CD4-positive, alpha-beta T cell treated with Interleukin-15 for 4 hours (primary cell): ENCODE measurements at places on chromosomes 3 and 15.

- DNase-seq = no peak
Observed at GRCh38 chr3:138513090-138513843, 78.9 kb downstream of the ESYT3 start.

DNA sequence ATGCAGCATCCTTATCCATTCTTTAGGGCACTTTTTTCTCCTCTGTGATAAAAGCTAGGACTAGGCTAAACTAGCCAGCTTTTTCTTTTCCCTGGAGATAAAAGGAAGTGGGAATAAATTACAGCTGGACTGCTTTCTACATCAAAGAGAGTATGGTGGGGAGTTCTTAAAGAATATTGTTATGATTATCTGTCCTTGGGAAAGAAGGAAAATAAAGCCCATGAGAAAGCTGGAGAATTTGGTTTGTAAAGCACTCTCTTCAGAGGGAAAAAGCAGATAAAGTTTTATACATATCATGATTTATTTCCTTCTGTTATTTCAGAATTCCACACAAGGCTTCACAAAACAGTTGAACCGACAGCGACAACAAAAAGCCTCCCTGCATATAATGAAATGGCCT lies 923.0 kb downstream of the DIPK2A start:
- DNase-seq = no peak

- no peak for DNase-seq
Observed at GRCh38 chr3:141391298-141391990, 23.1 kb downstream of the ZBTB38 start.

DNA sequence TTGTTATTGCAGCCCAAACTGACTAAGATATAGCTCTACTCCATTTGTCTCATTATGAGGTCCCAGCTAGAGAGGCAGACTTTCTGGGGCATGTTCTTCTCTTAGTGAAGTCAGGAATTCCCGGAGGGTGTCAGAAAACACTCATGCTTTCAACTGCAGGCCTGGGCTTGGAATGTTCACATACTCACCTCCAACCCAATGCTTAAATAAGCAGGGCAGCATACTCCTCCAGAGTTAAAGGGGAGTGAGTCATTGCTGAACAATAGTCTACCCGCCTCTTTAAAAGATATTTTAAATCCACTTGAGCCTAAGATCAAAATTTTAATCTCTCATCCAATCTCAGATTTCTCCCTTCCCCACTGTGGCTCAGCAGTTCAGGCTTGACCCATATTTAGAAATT lies 167.8 kb upstream of the DPH6 start:
- no peak for DNase-seq

DNA sequence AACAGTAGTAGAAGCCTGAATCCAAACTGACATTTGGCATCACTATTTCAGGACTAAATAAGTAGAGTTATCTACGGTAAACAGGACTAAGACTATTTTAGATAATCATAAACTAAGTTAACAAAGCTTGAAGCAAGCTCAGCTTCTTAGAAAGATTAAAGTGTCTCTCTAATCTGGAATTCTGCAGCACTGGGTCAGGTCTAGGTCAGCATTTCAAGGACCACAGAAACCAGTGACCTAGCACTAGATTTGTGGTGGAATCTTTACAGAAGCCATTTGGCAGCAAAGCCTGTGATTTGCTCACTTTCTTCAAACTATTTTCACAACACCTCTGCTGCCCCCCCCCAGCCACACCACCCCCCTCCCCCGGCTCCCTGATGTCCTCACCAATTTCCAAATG lies 37.5 kb downstream of the IGSF11 start:
- DNase-seq = no peak

DNA sequence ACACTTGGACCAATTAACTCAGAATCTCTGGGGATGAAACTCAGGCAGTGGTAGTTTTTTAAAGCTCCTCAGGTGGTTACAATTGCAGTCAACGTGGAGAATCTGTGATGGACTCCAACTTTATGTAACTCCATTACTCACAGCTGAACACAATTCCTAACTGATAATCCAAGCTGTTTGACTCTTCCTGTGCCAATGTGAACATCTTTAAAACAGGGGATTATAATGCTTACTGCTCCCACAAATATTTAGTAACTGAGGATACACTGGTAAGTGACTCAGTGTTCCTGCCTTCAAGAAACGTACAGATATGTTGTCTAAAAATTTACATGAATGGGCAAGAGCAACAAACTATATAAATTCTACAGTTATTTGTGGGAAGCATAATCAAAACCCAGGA lies 85.6 kb downstream of the OSBPL10 start:
- DNase-seq = no peak

- DNase-seq = no peak
Observed at GRCh38 chr3:14741510-14741909, 66.6 kb downstream of the C3orf20 start.

- no peak for DNase-seq
Observed at GRCh38 chr3:71421475-71421819, 162.1 kb downstream of the FOXP1 start.

GRCh38 chr15:43242616-43243015 lies 21.8 kb upstream of the EPB42 start:
- no peak for DNase-seq

- DNase-seq = no peak
Observed at GRCh38 chr15:79083154-79083553, 7.4 kb downstream of the RASGRF1 start.

- DNase-seq = no peak
Observed at GRCh38 chr15:22795206-22796063, 9.0 kb downstream of the NIPA1 start.

DNA sequence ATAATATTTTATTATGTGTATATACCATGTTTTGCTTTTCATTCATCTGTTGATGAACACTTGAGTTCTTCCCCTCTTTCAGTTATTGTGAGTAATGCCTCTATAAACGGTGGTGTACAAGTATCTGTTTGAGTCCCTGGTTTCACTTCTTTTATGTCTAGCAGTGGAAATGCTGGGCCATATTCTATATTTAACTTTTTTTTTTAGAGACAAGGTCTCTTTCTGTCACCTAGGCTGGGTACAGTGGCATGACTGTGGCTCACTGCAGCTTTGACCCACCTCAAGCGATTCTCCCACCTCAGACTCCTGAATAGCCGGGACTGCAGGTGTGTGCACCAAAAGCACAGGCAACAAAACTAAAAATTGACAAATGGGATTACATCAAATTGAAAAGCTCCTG lies 19.9 kb downstream of the GOLM2 start:
- no peak for DNase-seq

DNA sequence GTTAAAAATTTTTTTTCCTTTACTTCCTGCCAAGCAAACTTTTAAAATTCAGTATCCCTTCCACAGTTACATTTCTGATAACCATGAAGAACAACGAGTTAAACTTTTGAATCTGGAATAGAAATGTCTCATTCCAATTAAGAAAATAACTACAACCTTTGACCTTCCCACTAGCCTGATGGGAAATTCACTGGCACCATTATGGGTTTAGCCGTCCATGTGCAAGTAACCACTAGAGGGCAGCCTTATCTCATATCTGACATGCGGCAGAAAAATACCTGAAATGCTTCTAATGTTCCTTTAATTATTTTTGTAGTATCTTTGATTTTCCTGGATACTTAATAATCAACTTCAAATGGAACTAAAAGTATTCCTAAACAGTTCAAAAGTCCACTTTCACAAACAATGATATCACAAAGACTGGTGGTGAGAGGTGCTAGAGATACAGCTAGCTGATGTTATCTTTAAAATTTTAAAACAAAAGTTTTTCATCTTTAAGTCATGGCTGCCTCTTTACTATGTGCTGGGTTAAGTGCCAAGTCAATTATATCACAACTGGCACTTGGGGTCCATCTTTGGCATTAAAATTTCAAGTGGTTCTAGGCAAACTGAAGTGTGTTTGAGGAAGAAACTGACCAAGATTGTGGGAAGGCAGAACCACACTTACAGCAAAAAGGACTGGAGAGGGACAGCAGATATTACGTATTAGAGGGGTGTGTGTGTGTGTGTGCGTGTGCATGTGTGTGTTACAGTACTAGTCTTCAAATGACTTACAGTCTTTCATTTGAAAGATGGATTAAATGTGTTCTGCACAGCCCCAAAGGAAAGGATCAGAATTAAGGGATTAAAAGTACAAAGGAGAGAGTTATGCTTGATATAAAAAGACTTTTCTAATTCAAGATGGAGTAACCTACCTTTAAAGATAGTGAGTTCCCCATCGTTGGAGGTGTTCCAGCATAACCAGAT lies 107.1 kb upstream of the ICE2 start:
- DNase-seq = peak; percentile 83

- DNase-seq = peak; percentile 25
Observed at GRCh38 chr15:45199136-45199810, 11.5 kb upstream of the SHF start.

DNA sequence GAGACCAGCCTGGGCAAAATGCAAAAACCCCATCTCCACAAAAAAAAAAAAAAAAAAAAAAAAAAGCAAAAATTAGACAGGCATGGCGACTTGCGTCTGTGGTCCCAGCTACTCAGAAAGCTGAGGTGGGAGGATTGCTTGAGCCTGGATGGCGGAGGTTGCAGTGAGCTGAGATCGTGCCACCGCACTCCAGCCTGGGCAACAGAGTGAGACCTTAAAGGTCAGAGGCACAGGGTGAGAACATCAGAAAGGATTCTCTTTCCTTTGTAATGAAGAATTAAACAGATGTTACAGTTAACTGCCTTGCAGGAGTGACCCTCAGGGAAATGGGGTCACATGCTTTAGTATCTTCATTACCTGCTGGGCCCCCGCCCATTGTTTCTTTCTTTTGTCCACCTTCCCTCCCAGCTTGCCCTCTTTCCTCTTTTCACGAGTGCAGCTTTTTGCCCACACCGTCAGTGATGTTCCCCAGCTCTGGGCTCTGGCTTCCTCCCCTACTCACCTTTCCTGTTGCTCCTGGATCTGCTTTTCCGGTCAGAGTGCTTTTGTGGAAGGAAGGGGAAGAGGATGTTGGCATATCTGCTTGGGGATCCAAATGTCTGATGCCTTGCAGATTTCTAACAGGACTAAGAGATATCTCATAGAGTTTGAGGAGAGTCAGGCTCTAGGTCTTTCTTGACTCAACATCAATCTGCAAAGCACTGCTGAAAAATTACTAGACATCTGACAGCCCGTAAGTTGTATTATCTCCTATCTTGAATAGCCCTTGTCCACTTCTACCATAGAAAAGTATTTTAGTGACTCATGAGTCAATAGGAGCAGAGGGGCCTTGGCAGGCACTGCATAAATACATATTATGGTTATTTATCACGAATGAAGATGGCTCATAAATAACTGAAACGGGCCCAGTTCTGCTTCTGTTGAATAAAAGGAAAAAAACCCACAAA lies 35.6 kb upstream of the NDUFB4 start:
- DNase-seq = no peak

DNA sequence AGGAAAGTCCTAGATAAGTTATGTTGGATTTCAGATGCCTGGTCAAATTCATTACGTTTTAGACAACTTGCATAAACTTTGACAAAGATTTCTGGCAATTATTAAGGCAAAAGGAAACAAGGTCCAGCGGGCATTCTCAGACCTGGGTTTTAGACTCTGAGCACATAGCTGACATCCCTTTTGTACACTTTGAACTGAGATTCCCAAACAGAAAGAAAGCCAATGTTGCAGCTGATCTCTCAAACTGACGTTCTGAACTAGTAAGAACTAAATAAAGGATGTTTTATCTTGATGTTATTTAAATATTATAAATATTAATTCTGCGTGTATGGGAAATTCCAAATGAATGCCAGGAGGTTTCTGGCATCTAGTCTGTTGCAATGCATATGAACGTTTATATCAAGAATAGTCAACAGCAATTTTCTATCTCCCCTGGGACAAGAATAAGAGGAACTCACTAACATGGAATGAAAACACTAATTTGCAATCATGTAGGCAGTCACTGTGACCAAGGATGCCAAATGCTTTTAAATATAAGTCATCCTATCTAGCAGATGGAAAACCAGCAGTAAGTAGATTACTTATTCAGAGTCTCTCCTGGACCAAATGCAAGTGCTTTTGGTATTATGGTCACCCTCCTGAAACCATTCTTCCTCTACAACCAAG lies 202.1 kb downstream of the GREM1 start:
- DNase-seq = no peak

GRCh38 chr3:56025326-56025725 lies 442.9 kb downstream of the ERC2 start:
- DNase-seq = no peak

GRCh38 chr3:141093971-141094684 lies 43.0 kb downstream of the SPSB4 start:
- DNase-seq = no peak
